Left colon (tissue), 2 donors: ENCODE measurements at places on chromosomes 11 and 22. TPM values are rescaled to one million over a fixed set of nuclear protein-coding genes. Genes with fewer than 3 reads are reported as not detected.

DNA sequence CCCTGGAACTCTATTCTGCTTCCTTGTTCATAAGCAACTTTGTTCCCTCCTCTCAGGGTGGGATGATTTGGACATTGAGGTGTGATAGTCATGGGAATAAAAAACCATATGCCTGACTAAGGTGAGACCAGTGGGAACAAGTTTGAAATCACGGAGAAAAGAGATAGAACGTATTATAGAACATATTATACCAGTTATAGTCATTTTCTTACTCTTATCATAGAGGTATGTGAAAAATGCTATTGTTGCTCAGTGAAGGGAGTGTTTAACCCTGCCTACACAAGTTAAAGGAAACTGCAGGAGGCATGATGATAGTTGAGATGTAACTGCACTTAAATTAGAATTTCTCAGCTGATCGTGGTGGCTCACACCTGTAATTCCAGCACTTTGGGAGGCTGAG, 15.5 kb downstream of the OR6Q1 start:
- no peak for DNase-seq

GRCh38 chr11:2295971-2296912, 5.5 kb downstream of the C11orf21 start:
- no peak for DNase-seq

DNA sequence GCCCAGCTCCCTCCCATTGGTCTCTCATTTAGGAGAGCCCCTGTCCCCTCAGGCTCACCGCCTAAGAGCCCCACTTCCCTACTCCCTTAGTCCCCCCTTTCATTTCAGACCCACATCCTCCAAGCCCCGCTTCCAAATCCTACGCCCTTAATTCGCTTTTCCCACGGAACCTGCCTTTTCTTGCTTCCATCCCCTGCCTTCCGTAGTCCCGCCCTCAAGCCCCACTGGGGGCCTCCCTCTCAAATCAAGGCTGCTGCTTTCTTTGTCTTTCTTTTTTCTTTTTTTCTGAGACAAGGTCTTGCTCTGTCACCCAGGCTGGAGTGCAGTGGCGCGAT, 396 bp downstream of the CCDC157 start:
- no peak for DNase-seq

GRCh38 chr22:27064386-27064785, 407.0 kb downstream of the MIAT start:
- no peak for DNase-seq

GRCh38 chr11:120974965-120975364, 48.9 kb upstream of the TBCEL start:
- no peak for DNase-seq

- no peak for DNase-seq
Observed at GRCh38 chr11:34495239-34495723, 18.3 kb downstream of the ELF5 start.

DNA sequence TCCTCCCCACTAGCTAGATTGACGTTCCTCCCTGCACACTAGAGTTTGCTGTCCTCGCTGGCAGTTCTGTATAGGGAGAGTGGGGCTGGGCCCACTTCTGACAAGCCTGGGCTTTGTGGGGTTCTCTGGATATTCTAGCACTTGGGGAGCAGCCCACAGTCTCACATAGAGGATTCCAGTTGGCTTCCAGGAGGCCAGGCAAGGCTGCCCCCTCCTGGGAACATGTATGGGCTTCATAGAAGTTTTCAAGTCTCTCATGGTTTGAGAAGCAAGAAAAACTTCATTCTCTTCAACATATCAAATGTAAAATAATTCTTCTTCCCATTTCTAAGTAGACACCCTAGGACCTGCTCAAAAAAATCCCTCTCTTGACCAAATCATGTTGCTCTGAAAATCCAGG, 87.5 kb downstream of the NAV2 start:
- DNase-seq, result peak; percentile 37

DNA sequence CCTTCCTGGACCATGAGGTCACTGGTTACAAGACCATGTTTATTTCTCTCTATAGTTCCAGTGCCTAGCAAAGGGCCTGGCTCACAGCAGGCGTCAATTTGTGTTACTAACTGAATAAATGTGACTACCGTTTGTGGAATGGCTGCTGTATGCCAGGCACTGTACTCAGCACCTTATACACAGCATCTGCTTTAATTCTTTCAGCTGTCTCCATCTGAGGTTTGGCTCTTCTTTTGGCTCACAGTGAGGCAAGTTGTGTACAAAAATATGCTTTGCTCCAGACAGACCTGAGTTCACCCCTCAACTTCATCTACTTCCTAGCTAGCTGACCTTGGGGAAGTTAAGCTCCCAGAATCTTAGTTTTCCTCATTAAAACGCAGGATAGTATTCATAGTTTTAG, 75.3 kb upstream of the PHOX2A start:
- no peak for DNase-seq

DNA sequence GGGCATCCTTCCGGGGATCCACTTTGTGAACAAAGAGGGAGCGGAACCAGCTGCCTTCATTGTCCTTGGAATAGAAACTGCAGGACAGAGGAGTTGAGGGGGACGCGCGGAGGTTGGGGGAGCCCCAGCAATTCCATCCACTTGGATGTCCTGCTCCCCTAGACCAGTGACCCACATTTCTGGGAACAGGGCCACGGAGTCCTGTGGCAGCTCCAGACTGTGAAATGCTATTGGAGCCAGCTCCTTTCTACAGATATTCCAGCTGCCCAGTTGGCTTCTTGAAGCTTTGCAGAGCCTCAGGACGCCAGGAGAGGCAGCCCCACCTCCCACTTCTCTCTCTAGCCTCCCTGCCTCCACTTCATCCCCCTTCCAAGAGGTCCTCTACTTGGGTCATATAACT, 10.5 kb downstream of the NIPSNAP1 start:
- no peak for DNase-seq

GRCh38 chr11:65653229-65654225, 9.2 kb downstream of the RELA start:
- peak; percentile 75 for DNase-seq

GRCh38 chr11:78656327-78656726, 81.7 kb upstream of the NARS2 start:
- DNase-seq, result no peak

- no peak for DNase-seq
Observed at GRCh38 chr11:32148895-32149294, 58.0 kb downstream of the RCN1 start.

GRCh38 chr11:819129-819931, 616 bp downstream of the PNPLA2 start:
- DNase-seq, result peak; percentile 91

DNA sequence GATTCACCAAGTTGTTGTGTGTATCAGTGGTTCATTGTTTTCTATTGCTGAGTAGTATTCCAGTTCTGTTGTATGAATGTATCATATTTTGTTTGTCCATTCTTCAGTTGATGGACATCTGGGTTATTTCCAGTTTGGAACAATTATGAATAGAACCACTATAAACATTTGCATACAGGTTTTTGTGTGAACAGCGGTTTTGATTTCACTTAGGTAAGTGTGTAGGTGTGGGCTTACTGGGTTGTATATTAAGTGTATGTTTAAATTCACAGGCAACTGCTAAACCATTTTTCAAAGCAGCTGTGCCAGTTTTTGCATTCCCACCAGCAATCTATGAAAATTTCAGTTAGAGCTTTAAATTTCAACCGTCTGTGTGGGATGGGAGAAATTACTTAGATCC, 217.8 kb downstream of the NELL1 start:
- no peak for DNase-seq

- DNase-seq, result peak; percentile 36
Observed at GRCh38 chr22:25420925-25421904, 143.3 kb upstream of the GRK3 start.

GRCh38 chr11:75474878-75475766, 42.1 kb upstream of the KLHL35 start:
- DNase-seq, result peak; percentile 52

DNA sequence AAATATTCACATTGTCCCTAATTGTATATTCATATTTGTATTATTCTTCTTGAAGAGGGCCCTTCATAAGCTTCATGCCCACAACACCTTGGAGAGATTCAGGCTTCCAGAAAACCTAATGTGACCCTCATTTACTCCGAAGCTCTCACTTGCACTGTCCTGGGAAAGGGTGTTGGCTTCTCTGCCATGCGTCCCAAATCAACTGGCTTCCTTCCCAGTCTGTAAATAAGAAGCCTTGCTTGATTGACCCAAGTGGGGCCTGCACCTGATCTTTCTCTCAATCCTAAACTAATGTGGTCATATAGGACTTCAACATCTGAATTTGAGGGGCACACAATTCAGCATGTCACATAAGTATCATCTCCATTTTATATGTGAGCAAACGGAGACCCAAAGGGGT, 40.5 kb upstream of the ZBTB16 start:
- DNase-seq, result no peak

IGSF9B gene
- 4.4 TPM for total RNA-seq

OR51B5 gene
- not detected for total RNA-seq

CSF2RB gene
- total RNA-seq, result 2.9 TPM

CBLIF gene
- 0.31 TPM for total RNA-seq

CACNA1I gene
- total RNA-seq, result 0.31 TPM

INS gene
- total RNA-seq, result 1.3 TPM

SCGB1C1 gene
- not detected for total RNA-seq

AASDHPPT gene
- 17.6 TPM for total RNA-seq

HPX gene
- 2.4 TPM for total RNA-seq

CHRNA10 gene
- 0.81 TPM for total RNA-seq

OR52B2 gene
- not detected for total RNA-seq

TH gene
- total RNA-seq, result not detected

RFPL1 gene
- not detected for total RNA-seq

P4HA3 gene
- 0.25 TPM for total RNA-seq

TRIM29 gene
- total RNA-seq, result 6.1 TPM

RIMBP3C gene
- 0.28 TPM for total RNA-seq
